ENCODE measurements at places on chromosomes 3 and 15.
A peak's percentile ranks its signal among the peaks of the same experiment; 100 is the strongest.

DNA sequence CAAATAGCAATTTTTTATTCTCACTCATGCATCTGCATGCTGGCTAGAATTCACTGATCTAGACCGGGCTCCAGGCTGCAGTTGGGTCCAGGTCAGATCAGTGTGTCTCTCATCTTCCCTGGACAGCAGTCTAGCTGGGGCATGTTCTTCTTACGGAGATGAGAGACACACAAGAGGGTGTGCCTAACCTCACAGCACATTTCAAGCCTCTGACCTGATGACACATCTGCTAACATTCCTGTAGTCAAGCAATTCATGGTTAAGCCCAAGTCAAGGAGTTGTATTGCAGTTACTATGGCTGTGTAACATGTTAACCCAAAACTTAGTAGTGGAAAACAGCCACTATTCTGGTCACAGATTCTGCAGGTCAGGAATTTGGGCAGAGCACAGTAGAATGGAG lies 13.1 kb downstream of the BSN start:
- DNase-seq, result no peak

DNA sequence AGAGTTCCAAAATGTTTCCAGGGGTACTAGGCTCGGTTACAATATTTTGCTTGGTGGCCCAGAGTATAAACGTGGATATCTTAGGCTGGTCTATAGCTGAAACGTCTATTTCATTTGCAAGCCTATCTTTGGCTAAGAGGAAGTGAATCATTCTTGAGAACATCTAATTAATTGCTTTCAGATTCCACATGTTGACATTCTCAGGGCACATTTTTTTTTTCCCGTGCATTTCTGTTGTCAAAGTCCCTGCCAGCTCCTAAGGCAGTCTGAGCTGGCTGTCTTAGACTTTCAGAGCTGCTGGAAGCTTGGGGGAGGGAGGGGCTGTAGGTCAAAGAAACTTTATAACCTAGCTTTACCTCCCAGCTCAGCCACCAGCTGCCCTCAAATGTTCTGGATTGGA lies 23.2 kb upstream of the LAMP3 start:
- DNase-seq, result no peak

- no peak for DNase-seq
These were observed 16.9 kb upstream of the CSPG4 start for GRCh38 chr15:75729326-75730069.

DNA sequence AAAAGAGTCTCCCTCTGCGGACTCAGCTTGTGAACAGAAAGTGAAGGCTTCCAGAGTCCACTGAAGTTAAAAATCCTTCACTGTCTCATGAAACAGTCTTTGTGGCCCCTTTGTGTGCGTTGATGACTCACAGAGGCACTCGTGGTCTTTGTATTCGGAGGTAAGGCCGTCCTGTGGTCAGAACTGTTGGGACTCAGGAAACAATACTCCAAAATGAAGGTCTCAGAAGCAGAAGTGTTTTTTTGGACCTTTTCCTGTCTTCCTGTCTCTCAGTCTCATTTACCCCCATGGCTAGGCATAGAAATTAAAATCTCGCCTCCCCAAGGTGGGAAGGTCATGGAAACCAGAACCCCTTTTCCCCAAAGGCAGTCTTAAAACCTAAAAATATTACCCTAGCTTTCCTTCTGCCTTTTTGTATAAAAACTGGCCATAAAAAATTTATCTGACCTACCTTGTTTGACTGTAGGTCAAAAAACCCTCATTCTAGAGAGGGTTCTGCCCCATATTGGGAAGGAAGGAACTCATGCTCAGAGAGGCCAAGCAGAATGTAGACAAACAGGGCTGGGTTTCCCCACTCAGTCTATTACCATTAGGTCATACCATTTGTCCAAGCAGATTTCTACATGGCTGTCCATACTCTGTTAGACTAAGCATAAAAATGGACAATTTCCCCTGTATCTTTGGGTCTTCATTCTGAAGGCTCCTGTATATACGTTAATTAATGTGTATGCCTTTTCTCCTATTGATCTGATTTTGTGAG lies 19.1 kb upstream of the EPB42 start:
- peak; percentile 55 for DNase-seq

DNA sequence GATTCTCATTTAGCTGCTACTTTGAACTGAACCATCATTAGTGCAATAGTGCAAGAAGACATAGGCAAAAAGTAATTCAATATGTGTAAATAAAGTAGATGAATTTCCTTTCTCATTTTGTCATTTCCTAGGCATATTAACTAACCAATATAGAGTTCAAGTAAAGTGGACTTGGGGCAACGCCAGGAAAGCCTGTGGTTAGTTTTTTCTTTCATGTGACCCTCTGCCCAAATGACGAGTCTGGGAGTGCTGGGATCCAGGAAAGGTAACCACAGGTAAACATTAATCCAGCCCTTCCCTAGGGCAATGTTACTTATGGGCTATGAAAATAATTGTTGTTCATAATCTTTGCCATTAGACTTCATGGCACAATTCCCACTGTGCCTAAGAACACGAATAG lies 181.0 kb downstream of the VPS13C start:
- DNase-seq, result no peak

GRCh38 chr15:78004919-78005634 lies 72.4 kb downstream of the TBC1D2B start:
- no peak for DNase-seq

DNA sequence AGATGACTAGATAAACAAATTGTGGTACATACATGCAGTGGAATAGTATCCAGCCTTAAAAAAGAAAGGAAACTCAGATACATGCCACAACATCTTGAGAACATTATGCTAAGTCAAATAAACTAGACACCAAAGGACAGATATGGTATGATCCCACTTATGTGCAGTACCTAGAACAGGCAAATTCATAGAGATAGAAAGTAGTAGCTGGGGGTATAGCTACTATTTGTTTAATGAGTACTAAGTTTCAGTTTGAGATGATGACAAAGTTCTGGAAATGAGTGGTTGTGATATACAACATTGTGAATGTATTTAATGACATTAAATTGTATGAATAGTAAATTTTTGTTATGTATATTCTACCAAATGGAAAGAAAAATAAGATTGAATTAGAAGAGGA lies 477.2 kb upstream of the CFAP20DC start:
- no peak for DNase-seq

GRCh38 chr3:186496016-186496415 lies 48.2 kb downstream of the CRYGS start:
- no peak for DNase-seq

DNA sequence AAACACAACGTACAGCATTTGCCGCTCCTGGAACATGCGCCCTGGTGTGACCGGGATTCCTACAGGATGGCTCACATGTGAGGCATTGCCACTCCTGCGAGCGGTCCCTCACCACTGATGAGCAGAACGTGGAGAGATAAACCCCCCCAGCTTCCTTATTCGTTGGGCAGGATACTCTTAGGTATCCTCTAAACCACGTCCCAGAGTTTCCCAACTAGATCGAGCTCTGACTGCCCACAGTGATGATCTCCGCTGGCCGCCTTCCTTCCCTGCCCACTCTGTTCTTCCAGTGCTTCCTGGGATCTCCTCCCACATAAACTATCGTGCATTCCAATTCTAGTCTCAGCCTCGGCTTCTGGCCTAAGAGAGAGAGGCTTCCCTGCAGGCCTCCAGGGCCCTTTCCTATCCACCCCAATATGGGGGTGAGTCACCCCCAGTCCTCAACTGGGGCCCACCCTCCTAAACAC lies 91.8 kb downstream of the TOP2B start:
- no peak for DNase-seq

GRCh38 chr3:181567311-181568075 lies 144.2 kb upstream of the SOX2 start:
- DNase-seq, result no peak

DNA sequence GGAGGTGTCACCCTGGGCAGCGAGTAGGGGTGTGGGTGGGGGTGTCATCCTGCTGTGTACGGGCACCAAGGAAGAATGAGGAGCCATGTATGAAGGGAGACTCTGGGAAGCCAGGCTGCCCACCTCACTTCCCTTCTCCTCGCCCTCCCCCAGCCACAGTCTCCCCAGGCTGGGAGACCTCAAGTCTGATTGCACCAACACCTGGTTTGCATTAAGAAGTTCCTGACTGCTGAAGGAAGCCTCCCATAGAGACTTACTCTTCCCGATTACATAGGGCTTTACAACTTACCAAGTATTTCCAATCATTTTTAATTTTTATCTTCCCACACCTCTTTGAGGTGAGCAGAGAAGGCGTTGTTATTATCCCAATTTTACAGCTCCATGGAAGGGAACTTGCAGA lies 29.5 kb upstream of the SMAD3 start:
- no peak for DNase-seq

DNA sequence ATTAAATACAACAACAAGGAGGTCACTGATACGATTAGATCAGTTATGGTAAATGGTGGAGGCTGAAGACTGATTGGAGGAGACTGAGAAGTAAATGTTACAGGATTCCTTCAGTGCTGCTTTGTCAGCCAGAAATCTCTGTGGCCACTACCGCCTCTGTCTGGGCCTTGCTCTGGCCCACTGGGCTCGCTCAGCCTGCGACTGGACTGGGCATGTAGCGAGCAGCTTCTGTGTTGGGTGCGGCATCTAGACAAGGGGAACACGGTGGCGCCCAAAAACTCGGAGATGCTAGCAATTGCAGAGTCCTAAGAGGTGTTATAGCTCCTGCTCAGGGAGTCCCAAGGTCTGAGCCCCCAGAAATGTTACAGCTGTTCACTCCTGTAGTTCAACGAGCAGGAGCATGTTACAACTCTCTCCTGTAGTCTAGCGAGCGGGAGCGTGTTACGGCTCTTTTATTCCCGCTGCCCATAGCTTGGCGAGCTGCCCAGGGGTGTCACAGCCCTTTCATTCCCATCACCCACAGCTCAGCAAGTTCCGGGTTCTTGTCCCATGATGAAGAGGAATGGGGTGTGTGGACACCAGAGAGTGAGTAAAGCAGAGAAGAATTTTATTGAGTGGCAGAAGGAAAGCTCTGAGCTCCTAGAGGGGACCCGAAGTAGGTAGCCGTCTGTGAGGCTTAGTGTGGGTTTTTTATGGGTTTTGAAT lies 24.7 kb downstream of the SLC15A2 start:
- DNase-seq, result no peak

DNA sequence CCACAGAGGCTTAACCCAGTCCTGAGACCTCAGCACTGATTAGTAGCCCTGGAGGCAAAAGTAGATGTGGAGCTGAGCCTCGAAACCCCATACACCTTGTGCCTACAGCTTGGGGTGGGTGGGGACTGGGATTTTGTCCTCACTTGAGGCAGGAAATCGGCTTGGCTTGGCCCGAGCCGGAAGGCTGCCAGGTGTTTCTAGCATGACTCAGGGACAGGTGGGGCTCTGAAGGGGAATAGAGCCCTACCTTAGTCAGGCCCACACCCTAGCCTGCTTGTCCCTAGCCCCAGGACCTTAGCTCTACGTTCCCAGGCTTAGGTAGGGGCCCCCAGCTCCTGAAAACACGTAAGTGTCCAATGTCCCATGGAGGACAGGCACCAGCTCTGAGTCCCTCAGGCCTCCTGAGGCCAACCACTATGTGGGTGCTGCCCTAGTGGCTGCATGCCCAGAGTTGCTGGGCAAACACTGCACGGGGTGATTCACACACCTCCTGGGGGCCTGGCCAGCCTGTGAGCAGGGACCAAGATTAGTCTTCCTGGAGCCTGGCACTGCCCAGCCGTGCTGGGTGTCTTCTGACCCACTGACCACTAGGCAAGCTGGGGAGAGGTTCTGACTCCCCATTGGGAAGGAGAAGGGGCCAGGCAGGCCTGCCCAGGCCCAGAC lies 3.1 kb downstream of the MST1R start:
- no peak for DNase-seq

GRCh38 chr3:69651765-69652164 lies 87.5 kb upstream of the MITF start:
- DNase-seq, result no peak

DNA sequence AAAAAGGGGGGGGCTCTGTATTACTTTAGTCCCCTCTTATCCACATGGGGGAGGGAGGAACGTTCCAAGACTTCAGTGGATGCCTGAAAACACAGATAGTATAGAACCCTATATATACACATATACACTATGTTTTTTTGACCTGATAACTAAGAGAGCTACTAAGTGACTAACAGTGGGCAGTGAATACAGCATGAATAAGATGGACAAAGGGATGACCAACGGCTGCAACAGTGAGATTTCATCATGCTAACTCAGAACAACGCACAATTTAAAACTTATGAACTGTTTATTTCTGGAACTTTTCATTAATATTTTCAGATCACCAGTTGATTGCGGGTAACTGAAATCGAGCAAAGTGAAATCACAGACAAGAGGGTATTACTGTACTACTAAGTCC lies 7.3 kb downstream of the DCUN1D1 start:
- DNase-seq, result no peak

DNA sequence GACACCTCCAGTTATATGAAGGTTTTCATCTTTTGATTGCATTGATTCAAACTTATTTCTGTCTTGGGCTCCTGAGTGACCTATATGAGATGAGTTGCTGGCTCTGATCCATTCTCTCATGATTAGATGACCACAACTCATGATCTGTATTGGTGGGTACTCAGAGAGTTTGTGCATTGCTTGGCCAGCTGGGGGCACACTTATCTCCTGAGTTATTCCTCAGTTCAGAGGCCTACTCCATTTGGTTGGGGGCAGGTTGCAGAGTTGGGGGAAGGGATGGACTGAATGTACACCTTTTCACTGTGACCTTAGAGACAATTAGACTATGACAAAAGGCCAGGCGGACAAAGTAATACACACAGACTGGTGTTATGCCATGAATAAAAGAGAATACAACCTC lies 166.2 kb upstream of the SEMA6D start:
- no peak for DNase-seq
